Skin of body (tissue), 3 donors: ENCODE measurements at places on chromosomes 13 and 19.

- no peak for DNase-seq
Observed at GRCh38 chr19:49224879-49225278, 67.3 kb downstream of the TRPM4 start.

GRCh38 chr19:2041683-2042484 lies 9.2 kb downstream of the MKNK2 start:
- peak; percentile 87 for DNase-seq

- no peak for DNase-seq
Observed at GRCh38 chr13:53198017-53198416, 169.4 kb downstream of the OLFM4 start.

GRCh38 chr19:3125900-3126524 lies 9.8 kb upstream of the GNA15 start:
- no peak for DNase-seq

GRCh38 chr19:14182476-14182875 lies 23.5 kb downstream of the ADGRL1 start:
- no peak for DNase-seq

DNA sequence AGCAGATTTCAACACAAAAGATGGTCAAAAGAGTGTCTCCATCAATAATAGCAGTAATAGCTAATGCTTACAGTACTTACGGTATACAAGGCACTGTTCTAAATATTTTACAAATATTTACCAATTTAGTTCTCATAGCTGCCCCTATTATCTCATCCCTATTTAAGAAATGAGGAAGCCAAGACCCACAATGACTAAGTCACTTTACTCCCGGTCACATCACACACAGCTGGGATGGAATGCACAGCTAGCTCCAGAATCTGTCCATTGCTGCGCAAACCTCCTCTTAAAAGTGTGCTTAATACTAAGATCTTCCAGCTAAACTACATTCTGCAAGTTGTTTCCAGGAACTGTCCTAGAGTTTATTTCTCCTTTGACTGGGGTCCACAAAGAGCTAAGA lies 63.4 kb downstream of the RAP2A start:
- DNase-seq, result no peak

- no peak for DNase-seq
Observed at GRCh38 chr19:5880604-5881078, 10.3 kb upstream of the FUT5 start.

- no peak for DNase-seq
Observed at GRCh38 chr13:111961236-111961635, 105.7 kb upstream of the SOX1 start.

DNA sequence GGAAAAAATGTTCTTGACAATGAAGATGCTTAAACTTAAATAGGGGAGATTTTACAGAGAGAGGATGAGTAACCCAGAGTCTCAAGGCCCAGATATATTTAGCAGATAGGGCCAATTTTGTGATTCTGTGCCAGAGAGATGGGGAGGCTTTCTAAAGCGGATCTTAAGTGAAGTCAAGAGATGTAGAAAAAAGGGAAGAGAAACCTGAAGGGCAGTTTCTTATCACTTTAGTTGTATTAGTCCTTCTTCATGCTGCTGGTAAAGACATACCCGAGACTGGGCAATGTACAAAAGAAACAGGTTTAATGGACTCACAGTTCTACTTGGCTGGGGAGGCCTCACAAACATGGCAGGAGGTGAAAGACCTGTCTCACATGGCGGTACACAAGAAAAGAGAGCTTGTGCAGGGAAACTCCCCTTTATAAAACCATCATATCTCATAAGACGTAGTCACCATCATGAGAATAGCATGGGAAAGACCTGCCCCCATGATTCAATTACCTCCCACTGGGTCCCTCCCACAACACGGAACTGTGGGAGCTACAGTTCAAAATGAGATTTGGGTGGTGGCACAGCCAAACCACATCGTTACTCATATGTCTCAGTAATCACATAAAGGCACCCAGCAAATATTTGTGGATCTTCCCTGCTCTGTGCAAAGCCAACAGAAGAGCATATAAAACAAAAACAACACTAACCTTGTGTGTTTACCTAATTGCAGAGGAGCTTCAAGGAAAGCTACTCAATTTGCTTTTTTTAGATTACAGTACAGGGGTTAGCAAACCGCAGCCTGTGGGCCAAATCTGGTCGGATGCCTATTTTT lies 102.6 kb upstream of the MYCBP2 start:
- DNase-seq, result no peak

DNA sequence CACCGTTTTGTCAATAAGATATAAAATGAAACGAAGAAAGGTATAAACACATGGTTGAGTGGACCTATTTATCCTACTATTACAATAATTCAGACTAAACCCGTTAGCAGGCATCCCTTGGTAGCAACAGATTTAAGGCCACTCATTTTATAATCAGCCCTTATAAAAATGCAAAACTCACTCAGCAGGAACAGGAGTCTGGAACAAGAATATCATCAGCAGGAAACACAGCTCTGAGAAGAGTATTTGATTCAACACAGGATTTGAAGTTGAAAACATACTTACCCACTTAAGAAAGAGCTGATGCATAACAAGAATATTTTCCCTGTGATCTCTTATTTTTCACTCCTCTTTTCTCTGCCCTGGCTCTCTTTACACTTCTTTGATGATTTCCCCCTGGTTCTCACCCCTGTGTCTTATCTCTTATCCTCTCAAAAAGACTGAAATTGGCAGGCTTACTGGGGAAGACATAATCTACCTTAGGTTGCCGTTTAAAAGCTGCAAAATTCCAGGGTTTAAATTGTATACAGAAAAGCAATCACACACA lies 1722.7 kb downstream of the SLITRK5 start:
- no peak for DNase-seq

- no peak for DNase-seq
Observed at GRCh38 chr19:3982701-3983541, 2.3 kb downstream of the EEF2 start.
